ENCODE measurements at places on chromosomes 2 and 18.
A peak's percentile ranks its signal among the peaks of the same experiment; 100 is the strongest.

- no peak for DNase-seq
Measured at GRCh38 chr2:151306621-151307020, 17.2 kb upstream of the NMI start.

- peak; percentile 33 for DNase-seq
Measured at GRCh38 chr2:26591619-26592505, 49.3 kb downstream of the CIB4 start.

GRCh38 chr2:219277703-219278654 is 1.2 kb upstream of the DNAJB2 start:
- peak; percentile 82 for DNase-seq

- DNase-seq: no peak
Measured at GRCh38 chr18:44851856-44852621, 171.4 kb downstream of the SETBP1 start.

GRCh38 chr2:119431976-119432850 is 559 bp downstream of the TMEM37 start:
- DNase-seq: no peak

GRCh38 chr2:88036606-88037005 is 19.0 kb downstream of the KRCC1 start:
- no peak for DNase-seq

GRCh38 chr18:36960038-36960437 is 131.1 kb downstream of the KIAA1328 start:
- DNase-seq: no peak

GRCh38 chr18:50195689-50196088 is 742 bp upstream of the MYO5B start:
- DNase-seq: no peak

- no peak for DNase-seq
Measured at GRCh38 chr2:10228611-10229365, 73.9 kb upstream of the HPCAL1 start.

DNA sequence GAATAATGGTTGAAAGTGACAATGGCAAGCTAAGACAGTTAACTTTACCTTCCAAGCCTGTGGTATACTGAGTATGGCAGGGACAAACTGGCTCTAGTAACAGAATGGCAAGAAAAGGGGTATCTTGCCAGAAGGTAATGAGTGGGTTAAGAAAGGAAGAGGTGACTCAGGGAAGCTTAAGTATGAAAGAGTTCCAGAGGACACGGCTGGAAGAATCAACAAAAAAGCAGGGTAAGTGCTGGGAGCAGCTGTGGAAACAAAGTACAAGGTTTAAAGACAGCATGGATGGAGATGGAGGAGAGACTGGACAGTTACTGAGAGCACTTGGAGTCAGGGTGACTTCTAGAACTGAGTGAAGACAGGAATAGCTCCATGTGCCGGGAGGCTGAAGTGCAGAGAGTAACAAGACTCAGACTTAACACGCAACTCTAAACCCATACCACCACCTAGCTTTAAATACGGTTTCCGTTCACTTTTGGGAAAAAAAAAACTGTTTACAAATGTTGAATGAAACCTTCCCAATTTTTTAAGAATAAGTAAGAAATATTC is 69.0 kb downstream of the REV1 start:
- no peak for DNase-seq

DNA sequence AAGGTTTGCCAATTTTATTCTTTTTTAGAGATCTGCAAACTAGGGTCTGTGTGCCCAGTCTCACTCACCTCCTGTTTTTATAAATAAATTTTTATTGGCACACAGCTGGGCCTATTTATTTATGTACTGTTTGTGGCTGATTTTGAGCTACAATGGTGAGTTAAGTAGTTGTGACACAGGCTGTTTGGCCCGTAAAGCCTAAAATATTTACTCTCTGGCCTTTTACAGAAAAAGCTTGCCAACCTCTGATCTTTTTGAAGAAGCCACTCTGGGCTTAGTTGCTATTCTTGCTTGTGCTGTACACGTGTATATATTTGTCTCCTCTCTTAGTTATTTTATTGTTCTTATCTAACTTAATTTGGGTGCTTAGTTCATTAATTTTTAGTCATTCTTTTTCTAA is 14.5 kb downstream of the NAB1 start:
- no peak for DNase-seq

DNA sequence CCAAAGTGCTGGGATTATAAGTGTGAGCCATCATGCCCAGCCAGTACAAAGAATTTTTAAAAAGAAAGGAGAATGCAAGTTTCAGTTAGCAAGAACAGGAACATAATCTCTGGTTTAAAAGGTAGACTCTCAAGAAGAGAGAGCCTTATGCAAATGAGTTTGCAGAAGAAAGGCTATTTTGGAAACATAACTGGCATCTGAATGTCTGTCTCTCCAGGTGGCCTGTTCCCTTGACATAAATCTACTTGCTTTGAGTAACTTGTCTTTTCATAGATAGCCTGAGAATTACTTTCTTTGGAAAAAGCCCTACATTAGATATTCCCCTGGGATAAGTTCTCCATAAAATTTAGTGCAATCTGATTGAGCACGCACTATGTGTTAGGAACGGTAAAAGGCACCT is 109.6 kb downstream of the ICOS start:
- no peak for DNase-seq

- DNase-seq: no peak
Measured at GRCh38 chr18:77133835-77134496, 1.4 kb upstream of the MBP start.

GRCh38 chr18:35407871-35408481 is 30.8 kb upstream of the ZNF396 start:
- DNase-seq: peak; percentile 49
